ENCODE measurements at places on chromosomes 2 and 18.

DNA sequence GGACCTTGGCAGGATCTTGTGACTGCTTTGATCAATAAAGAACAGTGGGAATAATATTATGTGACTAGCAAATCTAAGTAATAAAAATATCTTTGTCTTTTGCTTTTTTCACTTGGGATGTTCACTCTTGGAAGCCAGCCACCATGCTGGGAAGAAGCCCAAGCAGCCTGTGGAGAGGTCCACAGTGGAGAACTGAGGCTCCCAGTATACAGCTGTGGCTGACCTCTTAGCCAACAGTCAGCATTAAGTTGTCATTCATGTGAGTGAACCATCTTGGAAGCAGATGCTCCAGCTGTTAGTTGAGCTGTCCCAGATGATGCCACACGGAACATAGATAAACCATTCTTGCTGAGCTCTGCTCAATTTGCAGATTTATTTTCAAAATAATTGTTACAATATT is 160.0 kb downstream of the OSR1 start:
- no peak for DNase-seq

DNA sequence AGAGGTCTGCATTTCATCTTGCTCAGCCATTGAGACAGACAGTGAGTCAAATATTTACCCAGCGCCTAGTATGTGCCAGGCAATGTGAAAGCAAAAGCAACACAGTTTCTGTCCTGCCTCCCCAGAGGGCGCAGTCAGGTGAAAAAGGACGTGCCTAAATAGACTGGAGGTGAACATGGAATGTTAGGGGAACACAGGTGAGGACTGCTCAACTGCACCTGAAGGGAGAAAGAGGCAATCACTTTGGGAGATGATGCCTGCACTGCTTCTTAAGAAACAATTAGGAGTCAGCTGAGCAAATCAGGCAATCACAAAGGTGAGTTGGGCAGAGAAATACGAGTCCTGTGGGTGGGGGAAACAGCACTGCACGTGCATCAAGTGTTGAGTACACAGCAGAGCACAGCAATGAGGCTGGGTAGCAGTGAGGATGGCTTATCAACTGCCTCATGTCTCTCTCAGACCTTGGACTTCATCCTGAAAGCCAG is 218.3 kb upstream of the SMAD7 start:
- DNase-seq: no peak

DNA sequence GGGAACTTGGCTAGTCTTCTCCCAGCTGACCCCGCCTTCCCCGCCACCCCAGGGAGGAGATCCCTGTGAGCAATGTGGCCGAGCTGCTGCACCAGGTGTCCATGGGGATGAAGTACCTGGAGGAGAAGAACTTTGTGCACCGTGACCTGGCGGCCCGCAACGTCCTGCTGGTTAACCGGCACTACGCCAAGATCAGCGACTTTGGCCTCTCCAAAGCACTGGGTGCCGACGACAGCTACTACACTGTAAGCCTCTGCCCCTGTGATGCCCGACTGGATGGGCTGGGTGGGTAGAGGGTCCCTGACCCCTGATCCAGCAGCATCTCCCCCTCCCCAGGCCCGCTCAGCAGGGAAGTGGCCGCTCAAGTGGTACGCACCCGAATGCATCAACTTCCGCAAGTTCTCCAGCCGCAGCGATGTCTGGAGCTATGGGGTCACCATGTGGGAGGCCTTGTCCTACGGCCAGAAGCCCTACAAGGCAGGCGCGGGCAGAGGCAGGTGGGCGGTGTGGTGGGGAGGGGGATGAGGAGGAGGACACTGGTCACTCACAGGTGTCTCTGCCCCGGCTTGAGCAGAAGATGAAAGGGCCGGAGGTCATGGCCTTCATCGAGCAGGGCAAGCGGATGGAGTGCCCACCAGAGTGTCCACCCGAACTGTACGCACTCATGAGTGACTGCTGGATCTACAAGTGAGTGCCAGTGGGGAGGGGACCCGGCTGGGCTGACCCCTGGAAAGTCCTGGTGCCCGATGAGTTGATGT is 24.2 kb downstream of the ZAP70 start:
- no peak for DNase-seq

- DNase-seq: no peak
These were observed 31.2 kb upstream of the MYO3B start for GRCh38 chr2:170146784-170147183.

GRCh38 chr2:44843086-44843485 is 98.4 kb upstream of the SIX3 start:
- no peak for DNase-seq

GRCh38 chr18:9418047-9418690 is 57.1 kb upstream of the RALBP1 start:
- no peak for DNase-seq

- DNase-seq: no peak
These were observed 561.1 kb upstream of the SETBP1 start for GRCh38 chr18:44119607-44120006.

- DNase-seq: no peak
These were observed 4.6 kb downstream of the BCL11A start for GRCh38 chr2:60548845-60549237.

GRCh38 chr2:127004893-127005600 is 101.9 kb downstream of the BIN1 start:
- no peak for DNase-seq

GRCh38 chr2:75464348-75464946 is 96.3 kb downstream of the EVA1A start:
- DNase-seq: no peak

- DNase-seq: no peak
These were observed 159.1 kb upstream of the ZSWIM2 start for GRCh38 chr2:187008111-187008510.

GRCh38 chr2:127448526-127448925 is 30.3 kb downstream of the PROC start:
- no peak for DNase-seq

DNA sequence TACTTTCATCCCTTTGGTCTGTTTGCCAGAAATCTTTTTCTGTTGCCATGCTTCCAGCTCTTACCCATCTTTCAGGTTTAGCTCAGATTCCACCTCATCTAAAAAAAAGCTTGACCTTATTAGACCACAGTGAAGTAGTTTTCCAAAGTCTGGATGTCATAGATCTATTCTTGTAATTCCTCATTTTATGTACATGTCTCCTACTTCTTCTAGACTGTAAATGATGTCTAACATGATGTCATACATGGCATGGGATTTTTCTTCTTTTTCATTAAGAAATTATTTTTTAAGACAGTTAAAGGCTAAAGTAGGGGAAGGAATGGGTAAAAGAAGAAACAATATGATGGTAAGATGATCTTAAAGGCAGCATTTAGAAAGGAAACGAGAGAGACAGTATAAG is 11.3 kb downstream of the GLS start:
- DNase-seq: no peak

DNA sequence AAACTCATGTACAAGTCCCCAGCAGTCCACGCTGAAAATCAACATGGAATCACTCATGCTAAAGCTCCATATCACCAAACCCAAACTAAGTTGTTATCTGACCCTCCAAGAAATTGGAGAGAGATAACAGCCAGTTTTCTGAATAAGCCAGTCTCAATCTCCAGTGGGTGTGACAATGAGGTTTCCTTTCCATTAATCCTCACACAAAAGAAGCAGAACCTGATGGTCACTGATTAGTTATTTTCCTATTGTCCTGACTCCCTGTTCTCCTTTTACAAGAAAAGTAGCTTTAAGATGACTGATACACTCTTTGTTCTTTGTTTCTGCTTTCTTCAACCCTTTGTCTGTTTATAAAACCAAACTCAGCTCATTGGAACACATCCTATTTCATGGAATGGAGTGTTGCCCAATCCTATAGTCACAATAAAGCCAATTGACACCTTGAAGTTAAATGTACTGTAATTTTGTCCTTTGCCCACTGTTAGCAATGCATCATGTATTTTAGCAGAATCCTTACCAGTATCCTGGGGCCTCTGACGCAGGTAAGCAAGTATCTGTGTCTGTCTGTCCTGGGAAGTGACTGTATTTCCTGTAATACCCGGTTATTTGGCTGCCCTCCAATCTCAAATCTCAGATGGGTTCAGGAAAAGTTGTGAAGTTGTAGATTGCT is 30.6 kb upstream of the SH3RF3 start:
- no peak for DNase-seq

DNA sequence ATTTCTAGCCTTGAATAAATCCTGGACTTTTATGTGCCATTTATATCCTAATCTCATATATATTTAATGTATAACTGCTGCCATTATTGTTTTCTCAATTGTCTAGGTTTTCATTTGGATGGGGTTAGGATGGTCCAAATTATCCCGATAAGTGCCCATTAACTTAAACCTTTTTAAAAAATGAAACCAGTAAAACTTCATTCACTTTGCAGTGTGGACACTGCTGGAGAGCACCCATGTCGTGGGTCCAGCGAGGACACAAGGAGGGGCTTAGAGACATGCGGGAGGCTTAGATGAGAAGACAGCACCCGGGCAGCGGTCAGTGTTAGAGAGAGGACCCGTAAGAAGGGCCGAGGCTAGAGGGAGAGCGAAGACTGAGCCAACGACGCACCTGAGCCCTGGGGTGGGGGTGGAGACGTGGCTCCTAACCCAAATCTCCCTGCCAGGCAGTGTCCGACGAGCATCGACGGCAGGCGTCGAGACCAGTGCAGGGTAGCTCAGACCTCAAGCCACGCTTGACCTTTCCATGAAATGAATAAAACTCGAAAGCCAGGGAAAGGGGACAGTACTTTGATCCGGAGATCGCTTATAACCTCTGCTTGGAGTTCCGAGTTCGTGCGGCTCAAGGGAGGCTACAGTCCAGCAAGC is 9.0 kb upstream of the EN1 start:
- no peak for DNase-seq

GRCh38 chr2:100718065-100718629 is 101.8 kb upstream of the NPAS2 start:
- no peak for DNase-seq

Data from activated gamma-delta T cell treated with Interleukin-2 at 50 U/mL for 16 hours (primary cell).